ENCODE measurements at places on chromosomes 4 and X. TPM values are rescaled to one million over a fixed set of nuclear protein-coding genes. Genes with fewer than 3 reads are reported as not detected.

GRCh38 chr4:71216316-71216959, 122.4 kb upstream of the SLC4A4 start:
- DNase-seq, result no peak

DNA sequence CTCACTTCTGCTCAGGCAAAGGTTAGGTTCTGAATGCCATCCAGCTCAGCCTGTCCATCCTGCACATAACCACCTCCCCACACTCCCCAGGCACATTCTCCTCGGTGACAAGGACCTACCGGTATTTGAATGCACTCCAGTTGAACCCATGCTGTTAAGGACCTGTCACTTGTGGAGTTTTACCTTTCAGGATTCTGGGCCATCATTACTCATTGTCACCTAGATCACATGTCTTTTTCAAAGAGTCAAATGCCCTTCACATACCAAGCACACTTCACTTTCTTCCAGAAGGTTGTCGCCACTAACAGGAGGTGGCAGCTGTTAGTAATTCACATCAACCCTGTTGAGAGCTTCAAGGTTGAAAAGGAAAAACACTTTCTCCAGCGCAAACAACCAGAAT, 218.3 kb downstream of the SOWAHB start:
- DNase-seq, result no peak

GRCh38 chr4:2866891-2867290, 23.2 kb downstream of the ADD1 start:
- peak; percentile 60 for DNase-seq

GRCh38 chr4:97990409-97990808, 152.9 kb downstream of the STPG2 start:
- DNase-seq, result no peak

- no peak for DNase-seq
Observed at GRCh38 chr4:42954963-42955669, 62.6 kb downstream of the GRXCR1 start.

STK32B gene
- total RNA-seq, result 0.50 TPM

FRG2 gene
- total RNA-seq, result not detected

NDUFA1 gene
- 80.4 TPM for total RNA-seq

HDAC6 gene
- total RNA-seq, result 31.3 TPM

DNA sequence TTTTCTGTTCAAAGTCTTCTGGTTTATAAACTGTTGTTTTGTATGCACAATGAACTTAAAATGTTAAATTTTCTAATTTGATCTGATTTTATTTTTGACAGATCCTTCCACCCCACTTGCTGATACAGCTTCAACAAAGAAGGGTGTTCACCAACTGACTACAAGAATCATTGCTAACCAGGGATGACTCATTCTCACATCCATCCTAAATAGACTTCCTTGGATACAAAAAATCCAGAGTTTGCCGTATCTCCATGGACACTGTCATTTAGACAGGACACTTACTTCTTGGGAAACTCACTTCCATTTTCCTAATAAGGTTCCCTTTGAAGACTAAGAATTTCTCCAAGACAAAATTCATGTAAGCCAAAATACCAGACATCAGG, 111.6 kb upstream of the NWD2 start:
- no peak for DNase-seq

- DNase-seq, result peak; percentile 88
Observed at GRCh38 chr4:185847352-185848097, 35.5 kb upstream of the SORBS2 start.

DNA sequence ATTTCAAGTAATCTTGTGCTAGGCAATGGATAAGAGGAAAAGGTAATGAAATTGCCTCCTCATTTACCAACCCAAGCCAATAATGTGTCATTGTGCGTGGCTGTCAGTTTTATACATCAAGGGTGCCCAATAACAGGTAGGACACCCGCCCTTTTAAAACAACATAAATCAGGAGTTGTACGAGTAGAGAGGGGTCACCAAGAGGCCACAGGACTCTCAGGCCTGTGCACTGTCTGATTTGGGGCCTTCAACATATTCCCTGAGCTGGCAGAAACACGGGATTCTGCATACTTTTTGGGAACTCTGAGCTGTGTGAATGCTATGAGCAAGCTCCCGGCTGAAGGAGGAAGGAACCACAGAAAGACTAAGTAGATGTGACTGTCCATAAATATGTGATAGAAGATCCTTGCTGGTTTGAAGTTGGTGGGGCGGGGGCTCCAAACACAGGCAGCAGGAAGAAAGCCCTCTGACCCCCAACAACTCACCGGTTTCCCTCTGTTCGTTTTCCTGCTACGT, 82.7 kb upstream of the MAML3 start:
- no peak for DNase-seq

- DNase-seq, result peak; percentile 13
Observed at GRCh38 chrX:45850197-45850774, 649.6 kb upstream of the DIPK2B start.

GRCh38 chr4:156971165-156971675, 379 bp downstream of the PDGFC start:
- no peak for DNase-seq

RASSF6 gene
- not detected for total RNA-seq

Measured in fibroblast of lung (primary cell).